Nephron progenitor cell (in vitro differentiated cells): ENCODE measurements at places on chromosomes 16 and 17.
A peak's percentile ranks its signal among the peaks of the same experiment; 100 is the strongest.

- DNase-seq, result no peak
Measured at GRCh38 chr17:71342737-71343136, 778.1 kb upstream of the SOX9 start.

- no peak for DNase-seq
Measured at GRCh38 chr16:81143921-81144471, 47.8 kb upstream of the GCSH start.

- DNase-seq, result no peak
Measured at GRCh38 chr16:27244363-27244755, 24.2 kb downstream of the NSMCE1 start.

- DNase-seq, result no peak
Measured at GRCh38 chr16:12210258-12210880, 233.8 kb downstream of the SNX29 start.

DNA sequence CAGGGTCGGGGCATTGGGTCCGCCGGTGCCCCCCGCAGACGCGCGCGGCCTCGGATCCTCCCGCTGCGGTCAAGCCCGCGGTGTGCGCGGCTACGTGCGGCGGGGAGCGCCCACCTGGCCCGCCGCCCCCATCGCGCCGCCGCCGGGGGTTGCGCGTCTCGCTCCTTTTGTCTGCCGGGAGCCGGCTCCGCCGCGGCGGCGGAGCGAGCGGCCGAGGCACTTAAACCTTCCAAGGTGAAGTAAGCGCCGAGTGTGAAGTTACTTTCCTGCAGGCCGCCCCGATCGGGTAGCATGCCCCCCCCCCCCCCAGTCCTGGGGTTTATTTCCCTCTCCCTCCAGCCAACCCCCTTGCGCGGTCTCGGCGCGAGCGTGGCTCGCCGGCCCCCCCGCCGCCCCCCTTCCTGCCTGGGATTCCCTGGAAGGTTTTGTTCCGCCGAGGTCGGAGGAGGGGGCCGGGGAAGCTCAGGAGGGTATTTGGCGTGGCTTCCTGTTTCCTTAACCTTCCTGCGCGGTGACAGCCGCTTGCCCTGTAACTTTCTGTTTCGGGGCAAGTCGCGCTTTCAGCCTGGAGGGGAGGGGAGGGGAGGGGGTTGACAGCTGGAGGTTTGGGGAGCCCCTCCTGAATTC, 56.6 kb upstream of the GSE1 start:
- DNase-seq, result peak; percentile 72

- DNase-seq, result no peak
Measured at GRCh38 chr17:80203471-80203963, 16.6 kb downstream of the SGSH start.

GRCh38 chr17:5869041-5869745, 201.0 kb upstream of the WSCD1 start:
- no peak for DNase-seq

DNA sequence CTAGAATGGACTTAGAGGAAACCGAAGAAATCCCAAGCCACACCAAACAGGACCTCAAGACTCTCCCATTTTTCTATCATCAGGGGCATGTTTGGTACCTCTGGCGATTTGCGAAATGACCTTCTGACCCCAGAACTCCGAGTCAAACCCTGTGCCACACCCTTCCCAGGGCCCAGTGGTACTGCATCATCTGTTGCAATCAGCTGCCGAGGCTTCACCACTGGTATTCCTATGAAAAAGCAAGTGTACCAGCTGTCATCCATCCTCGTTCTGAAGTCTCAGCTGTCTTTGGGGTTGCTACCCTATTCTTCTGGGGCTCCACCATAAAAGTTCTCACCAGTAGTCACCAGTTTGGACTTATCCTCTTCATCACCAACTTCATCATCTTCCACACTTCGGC, 2.3 kb upstream of the RSKR start:
- DNase-seq, result no peak
